Peyer's patch (tissue), 4 donors: ENCODE measurements at places on chromosomes 16 and 17.

GRCh38 chr17:76427501-76428231 lies 25.3 kb downstream of the UBE2O start:
- peak; percentile 5 for DNase-seq

GRCh38 chr16:590188-590814 lies 435 bp downstream of the RAB40C start:
- no peak for DNase-seq

- no peak for DNase-seq
Observed at GRCh38 chr16:12646490-12647274, 157.0 kb downstream of the CPPED1 start.

- no peak for DNase-seq
Observed at GRCh38 chr17:38540514-38541045, 65.2 kb downstream of the SRCIN1 start.
